Ecto neural progenitor cell (in vitro differentiated cells): ENCODE measurements at places on chromosomes 13 and 19.

DNA sequence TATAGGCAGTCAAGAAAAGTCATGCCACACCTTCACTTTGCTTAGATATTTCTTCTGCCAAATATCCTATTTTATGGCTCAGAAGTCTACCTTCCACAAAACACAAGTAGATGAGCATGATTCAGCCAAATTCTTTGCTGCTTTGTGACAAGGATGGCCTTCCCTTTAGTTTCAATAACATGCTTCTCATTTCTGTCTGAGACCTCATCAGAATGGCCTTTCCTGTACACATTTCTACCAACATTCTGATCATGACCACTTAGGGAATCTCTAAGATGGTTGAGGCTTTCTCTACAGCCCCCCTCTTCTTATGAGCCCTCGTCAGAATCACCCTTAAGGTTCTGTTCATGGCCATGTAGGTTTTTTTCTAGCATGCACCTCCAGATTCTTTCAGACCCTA lies 96.2 kb downstream of the COL4A2 start:
- DNase-seq, result no peak

- no peak for DNase-seq
Measured at GRCh38 chr19:38277969-38278680, 13.8 kb downstream of the SPINT2 start.

- DNase-seq, result no peak
Measured at GRCh38 chr19:45113628-45114027, 20.6 kb downstream of the PPP1R37 start.

DNA sequence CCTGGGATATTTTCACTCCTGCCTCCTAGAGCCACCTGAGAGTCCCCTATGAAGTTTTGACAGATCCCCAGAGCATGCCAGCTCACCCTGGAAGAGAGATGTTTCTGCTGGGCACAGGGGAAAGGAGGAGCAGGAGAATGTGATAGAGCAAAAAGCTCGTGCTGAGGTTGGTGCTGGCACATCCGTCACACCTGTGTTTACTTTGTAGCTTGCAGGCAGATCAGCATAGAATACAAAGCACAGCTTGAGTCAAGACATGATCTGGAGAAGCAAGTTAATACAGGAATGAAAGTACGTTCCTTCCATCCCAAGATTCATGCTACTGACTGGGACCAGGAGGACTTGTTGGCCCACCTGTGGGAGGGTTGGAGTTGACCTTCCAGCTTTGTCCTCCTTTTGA lies 46.1 kb downstream of the HSPH1 start:
- no peak for DNase-seq

- peak; percentile 97 for DNase-seq
Measured at GRCh38 chr13:21061029-21061763, at the start of gene LATS2. TSS of gene LATS2 (minus strand) at chr13:21061586. CDS start at chr13:21046026, 15,560 bp downstream.

- no peak for DNase-seq
Measured at GRCh38 chr13:71589032-71589431, 278.0 kb downstream of the DACH1 start.

- DNase-seq, result no peak
Measured at GRCh38 chr19:17021793-17022590, 4.6 kb downstream of the CPAMD8 start.

- DNase-seq, result no peak
Measured at GRCh38 chr19:44611812-44612295, 1.5 kb upstream of the IGSF23 start.

GRCh38 chr13:105220063-105220462 lies 1315.4 kb downstream of the EFNB2 start:
- no peak for DNase-seq

- DNase-seq, result no peak
Measured at GRCh38 chr19:610071-610800, 20.6 kb downstream of the HCN2 start.
